ENCODE measurements at places on chromosomes 2 and 18.

DNA sequence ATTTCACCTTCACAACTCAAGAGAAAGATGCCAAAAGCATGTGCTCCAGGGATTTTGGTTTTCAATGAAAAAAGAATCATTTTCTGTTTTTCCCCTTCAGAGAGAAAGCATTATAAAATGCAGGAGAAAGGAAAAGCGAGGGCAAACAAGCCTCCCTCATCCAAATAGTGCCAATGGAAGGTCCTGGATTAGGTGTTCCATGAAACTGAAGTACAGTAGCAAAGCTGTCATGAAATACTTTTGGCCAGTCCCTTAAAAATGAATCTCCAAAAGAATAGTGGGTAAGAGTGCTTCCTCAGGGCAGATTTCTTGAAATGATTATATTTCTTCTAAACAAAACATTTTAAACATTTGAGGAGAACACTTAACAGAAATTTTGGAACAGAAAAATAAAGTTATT, 182.1 kb upstream of the FOSL2 start:
- no peak for DNase-seq

DNA sequence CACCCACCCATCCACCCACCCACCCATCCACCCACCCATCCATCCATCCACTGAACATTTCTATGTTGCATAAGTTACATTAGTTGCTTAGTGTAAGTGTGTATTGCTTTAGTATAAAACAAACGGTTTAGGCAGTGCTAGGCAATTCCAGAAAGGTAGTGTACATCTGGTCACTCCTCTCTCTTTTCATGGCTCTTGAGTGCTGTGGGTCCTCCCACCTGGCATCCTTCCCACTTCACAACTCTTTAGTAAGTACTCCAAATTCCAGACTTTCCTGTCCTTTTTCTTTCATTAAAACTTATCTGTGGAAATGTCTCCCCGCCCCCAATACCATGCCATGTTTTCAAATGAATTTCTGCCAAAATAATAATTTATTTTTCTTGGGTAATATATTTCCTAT, 122.5 kb downstream of the PLEKHM3 start:
- no peak for DNase-seq

GRCh38 chr2:207230261-207231105, 64.7 kb upstream of the KLF7 start:
- DNase-seq: no peak

- no peak for DNase-seq
These were observed 24.2 kb downstream of the HPCAL1 start for GRCh38 chr2:10326707-10327594.

GRCh38 chr2:25286025-25286400, 55.7 kb downstream of the DNMT3A start:
- DNase-seq: no peak

DNA sequence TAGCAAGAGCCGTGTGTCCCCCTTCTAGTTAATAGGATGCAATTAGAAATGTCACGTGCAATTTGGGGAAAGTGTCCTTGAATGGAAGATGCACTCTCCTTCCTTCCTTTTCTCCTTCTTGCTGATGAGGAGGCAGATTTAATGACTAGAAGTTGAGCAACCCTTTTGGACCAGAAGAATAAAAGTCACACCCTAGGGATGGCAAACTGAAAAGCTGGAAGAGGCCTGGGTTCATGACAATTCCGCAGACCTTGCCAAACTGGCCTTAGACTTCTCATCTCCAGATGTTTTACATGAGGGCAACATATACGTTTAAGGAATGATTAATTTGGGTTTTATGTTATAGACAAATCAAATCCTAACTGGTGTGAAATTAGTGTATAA, 38.6 kb upstream of the NCOA1 start:
- DNase-seq: no peak

- peak; percentile 23 for DNase-seq
These were observed 124.9 kb downstream of the RDH14 start for GRCh38 chr2:18435426-18436037.

DNA sequence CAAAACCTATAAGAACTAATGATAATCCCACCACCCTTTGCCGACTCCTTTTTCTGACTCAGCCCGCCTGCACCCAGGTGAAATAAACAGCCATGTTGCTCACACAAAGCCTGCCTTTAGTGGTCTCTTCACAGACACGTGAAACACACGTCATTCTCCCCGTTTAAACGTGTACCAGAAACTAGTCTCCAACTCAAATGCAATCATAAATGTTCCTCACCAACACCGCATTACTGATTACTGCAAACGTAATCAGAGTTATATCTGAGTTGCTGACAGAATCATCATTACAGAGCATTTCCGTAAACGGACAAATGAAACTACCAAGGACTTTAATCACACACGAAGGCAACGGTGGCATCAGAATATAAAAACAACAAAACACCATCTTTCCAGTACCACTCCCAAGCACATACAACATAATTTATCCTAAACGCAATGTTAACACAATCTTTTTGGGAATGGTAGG, 1.9 kb downstream of the CLK1 start:
- no peak for DNase-seq

- no peak for DNase-seq
These were observed 25.5 kb downstream of the CRACDL start for GRCh38 chr2:98910349-98911125.

DNA sequence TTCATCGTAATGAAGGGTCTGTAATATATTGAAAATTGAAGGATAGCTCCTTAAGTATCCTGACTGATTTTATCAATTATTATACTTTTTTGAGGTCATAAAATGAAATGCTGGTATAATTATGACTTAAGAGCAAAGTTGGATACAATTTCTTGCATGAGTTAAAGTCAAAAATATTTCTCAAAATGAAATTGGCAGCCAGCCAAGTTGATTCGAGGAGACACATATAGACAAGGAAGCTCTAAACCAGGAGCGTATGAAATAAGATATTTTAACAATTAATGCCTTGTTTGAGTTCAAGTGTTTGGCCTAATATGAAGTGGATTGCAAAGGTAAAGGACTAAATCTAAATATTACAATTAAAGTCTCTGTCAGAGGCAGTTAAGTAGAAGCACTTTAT, 260.4 kb upstream of the DSEL start:
- no peak for DNase-seq

GRCh38 chr2:1770566-1771380, 26.5 kb upstream of the PXDN start:
- no peak for DNase-seq

GRCh38 chr2:165794536-165794928, 485 bp upstream of the GALNT3 start:
- no peak for DNase-seq

DNA sequence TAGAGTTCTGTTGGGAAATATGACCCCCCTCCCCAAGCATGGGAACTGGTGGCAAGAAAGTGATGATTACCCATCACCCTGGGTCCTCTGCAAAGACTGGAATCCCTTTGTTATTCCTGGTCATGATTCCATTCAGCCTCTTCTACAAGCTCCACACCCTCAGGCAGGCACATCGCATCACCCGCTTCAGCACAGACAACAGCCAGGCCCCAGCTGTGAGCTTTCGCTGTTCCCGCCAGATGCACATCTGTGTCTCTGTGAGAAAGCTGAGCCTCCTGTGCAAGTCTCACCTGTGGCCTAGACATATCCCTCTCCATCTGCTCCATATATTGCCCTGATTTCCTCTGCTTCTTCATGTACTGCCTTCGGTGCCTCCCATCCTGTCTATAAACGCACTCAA, 368.0 kb upstream of the RAB6C start:
- DNase-seq: no peak

DNA sequence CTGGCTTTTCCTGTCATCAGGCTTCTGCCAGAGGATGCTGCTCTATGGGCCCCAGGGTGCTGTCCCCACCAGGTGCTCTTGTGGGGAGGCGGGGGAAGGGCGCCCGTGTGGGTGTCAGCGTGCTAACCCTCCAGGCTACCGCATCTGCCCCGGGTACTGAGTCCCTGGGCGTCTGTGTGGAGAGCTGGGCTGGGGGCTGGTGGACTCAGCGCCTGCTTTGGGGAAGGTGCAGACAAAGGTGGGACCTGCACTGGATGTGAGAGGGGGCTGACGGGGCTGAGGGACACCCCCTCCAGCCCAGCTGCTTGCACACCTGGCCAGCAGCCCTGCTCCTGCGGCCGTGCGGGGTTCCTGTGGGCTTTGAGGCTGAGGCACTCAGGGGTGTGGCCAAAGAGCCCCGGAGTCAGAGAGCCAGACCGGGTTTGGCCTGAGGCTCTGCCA, 120.7 kb upstream of the PXDN start:
- DNase-seq: no peak

DNA sequence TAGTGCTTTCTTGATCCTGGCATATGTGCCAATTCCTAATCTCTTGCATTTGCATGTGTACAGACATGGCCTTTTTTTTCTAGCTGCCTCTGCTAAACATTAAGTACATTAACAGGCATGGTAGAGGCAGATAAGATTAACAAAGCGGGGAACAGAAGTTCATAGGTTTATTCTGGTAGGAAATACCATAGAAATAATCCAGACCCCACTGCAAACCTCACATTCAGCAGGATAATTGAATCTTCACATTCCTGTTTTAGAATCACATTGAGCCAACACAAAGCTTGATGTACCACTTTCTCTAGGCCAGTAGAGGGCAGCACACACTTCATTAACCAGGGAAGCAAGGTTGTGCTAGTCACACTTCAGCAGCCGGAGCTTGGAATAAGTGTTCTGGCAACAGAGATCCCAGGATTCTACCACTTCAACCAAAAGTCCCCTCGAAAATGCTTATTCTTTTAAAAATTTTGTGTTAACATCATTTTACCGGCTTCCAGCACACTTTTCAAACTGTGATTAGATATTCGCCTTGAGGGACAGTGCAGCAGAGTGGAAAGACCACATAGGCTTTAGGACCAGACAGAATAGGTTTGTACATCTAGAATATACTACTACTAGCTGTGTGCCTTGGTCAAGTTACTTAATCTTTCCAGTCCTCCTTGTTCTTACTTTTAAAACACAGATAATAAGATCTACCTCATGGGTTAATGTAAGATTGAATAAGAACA, 420.2 kb upstream of the CHST9 start:
- DNase-seq: peak; percentile 36

DNA sequence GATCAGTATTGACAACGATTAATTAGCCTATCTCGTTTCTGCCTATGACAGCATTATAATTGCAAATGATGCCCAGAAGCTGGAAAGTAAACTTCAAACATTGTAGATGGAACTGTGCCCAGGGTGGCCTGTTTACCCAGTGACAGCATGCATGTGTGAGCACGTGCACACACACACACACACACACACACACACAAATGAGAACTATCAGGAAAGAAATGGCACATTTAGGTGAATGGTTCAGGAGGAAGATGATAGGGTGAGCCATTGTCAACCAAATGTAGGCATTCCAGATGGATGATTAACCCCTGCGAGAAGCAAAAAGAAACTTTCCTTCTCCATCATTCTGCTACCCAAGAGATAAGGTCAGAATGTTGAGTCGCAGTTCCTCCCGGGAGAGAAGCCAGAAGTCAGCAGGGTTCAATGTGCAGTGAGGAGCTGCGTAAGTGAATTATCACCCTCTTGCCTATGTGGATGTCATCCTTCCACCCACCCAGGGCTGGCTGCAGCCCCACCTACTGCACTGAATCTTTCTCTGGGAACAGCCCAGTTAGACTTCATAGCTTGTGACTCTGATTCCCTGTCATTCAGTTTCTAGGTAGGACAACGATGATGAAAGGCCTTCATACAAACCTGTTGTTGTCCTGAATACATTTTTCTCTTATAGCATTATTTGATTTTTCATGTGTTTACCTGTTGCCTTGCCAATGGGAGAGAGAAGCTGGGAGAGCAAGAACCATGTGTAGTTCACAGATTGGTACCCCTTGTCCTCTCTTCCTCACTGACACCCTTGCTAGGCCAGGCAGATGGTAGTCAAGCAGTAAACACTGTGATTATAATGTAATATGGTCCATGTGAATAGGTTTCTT, 3.5 kb upstream of the APOB start:
- no peak for DNase-seq

DNA sequence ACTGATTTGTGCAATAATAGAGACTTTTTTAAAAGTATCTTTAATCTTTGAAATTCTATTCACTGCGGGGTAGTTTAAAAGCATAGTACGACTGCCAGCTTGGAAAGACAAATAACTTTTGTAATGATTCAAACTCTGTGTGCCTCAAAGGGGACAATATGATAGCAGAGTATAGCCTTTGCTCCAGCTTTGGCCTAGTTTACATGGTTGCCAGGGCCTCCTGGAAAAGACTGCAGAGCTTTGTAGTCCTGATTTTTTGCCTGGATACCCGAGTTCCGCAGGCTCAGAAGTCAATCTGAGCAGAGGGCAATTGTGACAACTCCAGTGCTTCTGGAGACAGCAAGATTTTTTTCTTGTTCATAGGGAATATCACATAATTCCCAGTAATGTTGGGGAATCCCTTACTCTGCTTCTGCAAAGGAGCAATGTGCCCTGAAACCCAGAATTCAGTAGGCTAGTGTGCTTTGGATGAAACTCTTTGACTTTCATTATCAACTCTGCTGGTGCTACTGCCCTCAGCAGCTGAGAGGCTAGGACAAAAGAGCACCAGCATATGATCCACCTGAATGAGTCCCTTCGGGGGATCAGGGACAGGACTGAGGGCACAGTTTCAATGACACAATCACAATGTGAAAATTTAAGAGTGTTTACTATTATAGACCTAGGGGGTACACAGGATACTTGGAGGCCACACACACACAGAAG, 768.1 kb downstream of the TMEM182 start:
- DNase-seq: no peak

GRCh38 chr2:136016836-136017235, 31.4 kb upstream of the DARS1 start:
- no peak for DNase-seq

DNA sequence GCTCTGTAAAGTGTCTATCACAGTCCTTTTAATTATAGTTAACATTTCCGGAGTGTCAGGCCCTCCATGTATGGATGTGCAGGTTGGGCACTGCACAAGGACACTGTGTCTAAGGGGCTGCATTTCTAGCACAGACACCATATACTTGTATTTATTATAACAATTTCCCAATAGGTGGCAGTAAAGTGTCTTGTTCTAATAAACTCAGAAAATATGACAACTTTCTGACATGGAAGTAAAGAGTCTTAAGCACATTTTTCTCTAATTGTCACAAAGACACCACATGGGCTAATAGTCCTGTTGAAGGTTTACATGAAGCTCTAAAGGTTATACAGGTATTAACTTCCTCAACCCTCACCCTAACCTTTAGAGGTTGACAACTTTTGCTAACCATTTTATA, 156.6 kb downstream of the DYSF start:
- DNase-seq: no peak

- no peak for DNase-seq
These were observed 36.5 kb upstream of the CYTIP start for GRCh38 chr2:157480182-157480961.

- no peak for DNase-seq
These were observed 62.4 kb downstream of the INPP5D start for GRCh38 chr2:233122541-233122940.

- no peak for DNase-seq
These were observed 17.4 kb downstream of the CASP10 start for GRCh38 chr2:201200345-201200744.

- no peak for DNase-seq
These were observed 174.9 kb downstream of the MYCN start for GRCh38 chr2:16115291-16115690.

All from hippocampal formation (tissue), 2 donors.